Naive thymus-derived CD4-positive, alpha-beta T cell (primary cell): ENCODE measurements at places on chromosomes 3 and 15. TPM values are rescaled to one million over a fixed set of nuclear protein-coding genes. Genes with fewer than 3 reads are reported as not detected.

SGO1 gene
- total RNA-seq, result 0.68 TPM

MYRIP gene
- total RNA-seq, result not detected

CCNL1 gene
- 222 and 230 TPM in 2 replicates for total RNA-seq

GPR62 gene
- not detected for total RNA-seq

C3orf22 gene
- not detected for total RNA-seq

ZNF860 gene
- 0.11 TPM for total RNA-seq

DNA sequence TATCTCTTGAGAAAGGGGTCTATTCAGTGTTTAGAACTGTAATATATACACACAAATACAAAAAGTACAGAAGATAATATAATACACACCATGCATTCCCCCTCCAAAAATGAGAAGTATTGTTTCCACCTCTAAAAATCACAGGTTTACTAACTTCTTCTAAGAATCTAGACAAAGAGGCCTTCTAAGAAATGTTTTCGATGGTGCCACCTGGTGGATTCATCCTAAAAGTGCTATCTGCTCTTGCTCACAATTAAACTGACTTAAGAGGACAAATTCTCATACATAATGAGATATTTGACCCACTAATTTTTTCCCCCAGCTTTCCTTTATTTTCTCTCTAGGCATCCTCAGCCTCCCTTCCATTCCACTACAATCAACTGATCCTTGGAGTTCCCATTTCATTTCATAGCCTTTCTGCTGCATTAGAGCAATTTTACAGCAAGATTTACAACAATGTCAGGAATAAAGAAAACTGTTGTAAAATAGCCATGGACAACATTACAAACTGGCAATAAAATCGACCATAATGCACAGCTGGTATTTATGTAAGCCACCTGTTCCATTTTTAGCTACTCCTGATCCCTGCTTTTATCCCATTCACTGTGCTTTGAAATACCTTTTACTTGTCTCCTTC is 124.6 kb downstream of the ARRDC4 start:
- H3K4me1 ChIP-seq, result no peaks in the 10 kb centered on the region
- peak; percentile 43 for DNase-seq
- no peak overlapping the region for H3K4me3 ChIP-seq
- H3K27ac ChIP-seq, result no peak overlapping the region

DNA sequence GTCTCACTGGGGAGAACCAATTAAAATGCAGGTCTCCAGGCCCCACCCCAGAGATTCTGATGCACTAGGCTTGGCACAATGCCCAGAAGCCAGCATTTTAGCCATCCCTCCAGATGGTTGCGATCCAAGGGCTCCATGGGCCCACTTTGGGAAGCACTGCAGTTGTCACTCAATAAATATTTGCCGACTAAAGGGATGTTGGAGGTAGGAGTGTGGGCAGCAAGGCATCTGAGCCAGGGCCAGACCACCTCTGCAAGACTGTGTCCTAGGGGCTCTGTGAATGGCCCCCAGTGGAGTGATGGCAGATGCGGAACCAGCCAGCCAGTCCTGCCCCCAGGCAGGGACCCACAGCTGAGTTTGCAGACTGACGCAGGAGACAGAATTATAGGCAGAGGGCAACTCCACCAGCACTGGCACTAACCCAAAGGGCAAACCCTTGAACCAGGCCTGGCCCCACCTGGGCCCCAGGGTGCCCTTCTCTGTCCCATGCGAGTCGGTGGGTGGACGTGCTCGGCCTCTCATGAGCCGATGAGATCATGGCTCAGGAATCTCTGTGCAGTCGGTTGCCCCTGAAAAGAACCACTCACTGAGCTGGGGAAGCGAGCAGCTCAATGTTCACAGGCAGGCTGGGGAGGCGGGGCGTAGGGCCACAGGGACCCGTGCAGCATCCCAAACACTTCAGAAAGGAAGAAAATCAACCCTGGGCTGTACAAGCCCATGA is 49.7 kb downstream of the SEMA5B start:
- H3K27me3 ChIP-seq, result no peaks in the 10 kb centered on the region
- no peak overlapping the region for H3K4me3 ChIP-seq
- DNase-seq, result no peak
- H3K4me1 ChIP-seq, result peaks cover 17% of the 10 kb centered on the region
- no peaks in the 10 kb centered on the region for H3K36me3 ChIP-seq

GRCh38 chr3:124764746-124765145 is 34.5 kb downstream of the UMPS start:
- H3K4me1 ChIP-seq, result no peaks in the 10 kb centered on the region
- no peak for DNase-seq
- H3K27me3 ChIP-seq, result no peaks in the 10 kb centered on the region

GRCh38 chr15:37136666-37137065 is 36.3 kb upstream of the MEIS2 start:
- no peak overlapping the region for H3K27ac ChIP-seq
- H3K36me3 ChIP-seq, result no peaks in the 10 kb centered on the region
- no peak overlapping the region for H3K4me3 ChIP-seq
- H3K27me3 ChIP-seq, result no peaks in the 10 kb centered on the region

DNA sequence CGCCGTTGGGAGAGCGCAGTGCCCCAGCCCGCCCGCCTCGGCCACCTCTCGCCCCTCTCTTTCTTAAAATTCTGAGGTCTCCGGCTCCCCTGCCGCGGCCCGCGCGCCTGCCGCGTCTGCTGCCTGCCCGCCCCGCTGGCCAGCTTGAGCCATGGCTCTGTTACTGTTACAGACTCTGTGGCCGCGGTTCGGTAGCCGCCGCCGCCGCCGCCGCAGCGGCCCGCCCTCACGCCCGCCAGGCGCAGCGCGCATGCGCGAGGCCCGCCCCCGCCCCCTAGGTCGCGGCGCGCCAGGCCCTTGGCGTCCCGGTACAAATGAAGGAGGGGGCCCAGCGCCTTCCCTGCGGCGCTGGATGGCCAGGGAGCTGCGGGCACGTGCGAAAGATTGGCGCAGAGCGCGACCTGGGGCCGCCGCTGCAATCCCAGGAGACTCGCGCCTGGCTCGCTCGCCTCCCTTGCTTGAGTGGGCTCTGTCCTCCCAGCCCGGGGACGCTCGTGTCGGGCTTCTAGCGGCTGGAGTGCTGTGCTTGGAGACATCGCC is at the start of gene ONECUT1:
TSS of gene ONECUT1 (minus strand) at position 168 of the 540 bp plus-strand sequence. CDS start 452 bp downstream, outside the sequence.
- H3K27ac ChIP-seq, result no peak within 1 kb of the TSS
- H3K36me3 ChIP-seq, result no peaks in the 10 kb centered on the region
- H3K4me1 ChIP-seq, result no peaks in the 10 kb centered on the region
- peak; percentile 73 for DNase-seq
- H3K27me3 ChIP-seq, result peaks cover 3% of the 10 kb centered on the region
- H3K4me3 ChIP-seq, result peak within 1 kb of the TSS; percentile 20

DNA sequence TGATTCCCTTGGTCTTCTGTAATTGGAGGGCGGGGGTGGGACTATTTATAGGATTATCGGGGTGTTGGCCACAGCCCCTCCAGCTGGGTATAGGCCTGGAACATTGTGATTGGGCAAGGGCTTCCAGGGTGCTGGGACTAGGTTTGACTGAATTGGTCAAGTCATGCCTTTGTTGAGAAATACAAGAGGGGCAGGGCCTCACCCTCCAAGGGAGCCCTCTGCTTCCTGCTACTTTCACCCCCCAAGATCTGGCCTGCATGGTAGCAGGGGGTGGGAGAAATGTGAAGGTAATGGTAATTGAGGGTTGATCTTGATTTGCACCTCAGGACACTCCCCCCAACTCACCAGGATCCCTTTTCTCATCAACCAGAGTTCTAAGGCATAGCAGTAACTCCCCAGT is 25.2 kb downstream of the TRIM71 start:
- H3K4me3 ChIP-seq, result no peak overlapping the region
- H3K27me3 ChIP-seq, result no peaks in the 10 kb centered on the region
- H3K4me1 ChIP-seq, result no peaks in the 10 kb centered on the region
- no peak for DNase-seq
- no peak overlapping the region for H3K27ac ChIP-seq

DNA sequence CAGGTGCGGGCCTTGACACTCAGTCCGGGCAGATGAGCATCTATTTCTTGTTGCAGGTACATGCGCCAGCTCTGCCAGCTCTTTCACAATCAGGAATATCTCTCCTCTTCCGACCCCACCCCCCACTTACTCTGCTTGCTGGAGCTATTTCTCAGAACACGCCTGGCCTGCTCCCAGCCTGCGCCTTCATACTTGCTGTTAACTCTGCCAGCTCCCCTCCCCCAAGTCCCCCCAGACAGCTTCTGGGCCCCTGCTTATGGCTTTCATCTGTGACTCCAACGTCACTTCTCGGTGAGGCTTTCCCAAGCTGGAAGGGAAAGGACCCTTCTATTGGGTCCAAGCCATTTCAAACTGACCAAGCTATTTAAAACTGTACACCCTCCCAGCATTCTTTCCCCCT is 15.2 kb downstream of the MAGEF1 start:
- H3K4me3 ChIP-seq, result no peak overlapping the region
- H3K36me3 ChIP-seq, result no peaks in the 10 kb centered on the region
- no peak for DNase-seq
- H3K4me1 ChIP-seq, result no peaks in the 10 kb centered on the region

DNA sequence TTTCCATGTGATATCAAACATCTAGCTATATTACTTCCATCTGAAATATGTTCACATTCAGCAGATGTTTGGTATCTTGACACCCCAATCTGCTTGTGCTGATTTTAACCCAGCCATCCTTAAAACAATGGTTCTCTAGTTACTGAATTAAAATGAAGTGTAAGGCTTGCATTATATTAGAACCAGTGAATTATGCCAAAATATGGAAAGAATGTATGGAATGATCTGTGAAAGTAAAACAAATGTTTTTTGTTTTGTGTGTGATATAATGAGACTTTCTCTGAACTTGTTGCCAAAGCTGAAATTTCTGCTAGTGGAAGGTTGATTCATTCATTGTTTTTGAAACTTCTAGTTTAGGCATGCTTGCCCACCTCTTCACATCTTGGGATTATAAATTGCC is 317.1 kb downstream of the MEX3B start:
- H3K36me3 ChIP-seq, result no peaks in the 10 kb centered on the region
- H3K27me3 ChIP-seq, result no peaks in the 10 kb centered on the region
- H3K4me1 ChIP-seq, result no peaks in the 10 kb centered on the region

- H3K27ac ChIP-seq, result no peak overlapping the region
- no peaks in the 10 kb centered on the region for H3K27me3 ChIP-seq
- no peaks in the 10 kb centered on the region for H3K4me1 ChIP-seq
- no peak overlapping the region for H3K4me3 ChIP-seq
- peaks cover 17% of the 10 kb centered on the region for H3K36me3 ChIP-seq
Measured at GRCh38 chr15:74682954-74683353, 12.9 kb downstream of the EDC3 start.

DNA sequence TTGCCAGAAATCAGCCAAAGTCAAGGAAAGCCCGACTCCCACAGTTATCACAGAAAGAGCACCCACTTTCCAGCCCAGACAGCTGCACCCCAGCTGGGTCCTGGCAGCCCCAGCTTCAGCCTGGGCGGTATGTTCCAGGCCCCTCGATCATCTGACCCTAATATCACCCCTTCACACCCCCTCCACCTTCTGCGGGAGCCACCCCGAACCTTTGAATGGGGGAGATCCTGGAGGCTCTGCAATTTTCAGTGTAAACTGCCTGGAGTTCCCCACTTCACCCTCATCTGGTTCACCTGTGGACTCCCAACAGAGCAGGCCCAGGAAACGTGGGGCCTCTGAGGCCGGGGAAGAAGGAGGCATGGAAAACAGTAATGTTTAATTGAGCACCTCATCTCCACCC is 5.9 kb downstream of the PRSS50 start:
- no peaks in the 10 kb centered on the region for H3K36me3 ChIP-seq
- H3K4me1 ChIP-seq, result no peaks in the 10 kb centered on the region
- H3K27me3 ChIP-seq, result no peaks in the 10 kb centered on the region
- no peak overlapping the region for H3K4me3 ChIP-seq
- H3K27ac ChIP-seq, result no peak overlapping the region
- DNase-seq, result no peak

DNA sequence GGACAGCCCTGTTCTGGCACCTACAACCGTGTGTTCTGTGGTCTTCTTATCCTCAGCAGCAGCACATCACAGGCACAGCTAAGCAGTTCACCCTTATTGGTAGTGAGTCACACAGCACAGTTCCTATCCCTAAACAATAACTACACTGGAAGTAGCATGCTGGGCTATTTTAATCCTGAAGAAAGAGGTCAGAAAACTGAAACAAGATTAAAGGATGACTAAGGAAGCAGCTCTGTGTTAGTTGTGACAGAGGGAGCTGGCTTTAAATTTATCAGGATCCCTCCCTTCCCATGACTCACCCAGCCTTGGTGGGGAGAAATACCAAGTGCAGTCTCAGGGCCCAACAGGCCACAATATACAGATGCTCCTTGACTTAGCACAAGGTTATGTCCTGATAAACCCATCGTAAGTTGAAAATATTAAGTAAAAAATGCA is 144.3 kb downstream of the ERC2 start:
- H3K36me3 ChIP-seq, result no peaks in the 10 kb centered on the region
- DNase-seq, result no peak
- no peaks in the 10 kb centered on the region for H3K4me1 ChIP-seq
- H3K27me3 ChIP-seq, result no peaks in the 10 kb centered on the region
- no peak overlapping the region for H3K27ac ChIP-seq
- no peak overlapping the region for H3K4me3 ChIP-seq

DNA sequence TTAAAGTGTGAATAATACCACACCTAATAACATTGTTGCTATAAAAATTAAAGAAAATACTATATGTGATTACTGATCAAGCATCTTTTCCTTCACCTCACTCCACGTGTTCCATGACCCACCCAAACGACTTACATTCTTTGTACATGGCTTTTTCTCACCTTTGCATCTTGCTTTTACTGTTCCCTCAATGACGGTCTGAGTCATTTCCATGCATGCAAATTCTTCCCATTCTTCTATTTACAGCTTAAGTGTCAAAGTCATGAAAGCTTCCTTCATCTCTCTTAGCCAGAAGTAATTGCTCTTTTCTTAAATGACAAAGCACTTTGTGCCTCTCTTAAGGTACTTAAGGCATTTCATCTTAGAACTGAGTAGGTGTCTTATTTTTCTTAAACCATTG is 64.0 kb downstream of the GREM1 start:
- H3K27me3 ChIP-seq, result no peaks in the 10 kb centered on the region
- H3K27ac ChIP-seq, result no peak overlapping the region
- no peak for DNase-seq
- no peak overlapping the region for H3K4me3 ChIP-seq
- H3K36me3 ChIP-seq, result no peaks in the 10 kb centered on the region
